ENCODE measurements at places on chromosomes 1 and 21. TPM values are rescaled to one million over a fixed set of nuclear protein-coding genes. Genes with fewer than 3 reads are reported as not detected.

The MYOM3 gene
- total RNA-seq: 4.1 TPM

The CHI3L2 gene
- total RNA-seq: 0.40 TPM

The TRAF5 gene
- total RNA-seq: 16.2 TPM

The NBPF4 gene
- 0.53 TPM for total RNA-seq

The SPRR5 gene
- not detected for total RNA-seq

The CYYR1 gene
- 3.0 TPM for total RNA-seq

The UQCRHL gene
- total RNA-seq: 2.2 TPM

The HPCAL4 gene
- total RNA-seq: not detected

The SPRR2G gene
- total RNA-seq: not detected

GRCh38 chr1:95793893-95794292, 559.9 kb downstream of the RWDD3 start:
- DNase-seq: no peak

GRCh38 chr1:20786253-20787028, 666 bp downstream of the HP1BP3 start:
- peak; percentile 94 for DNase-seq

GRCh38 chr21:16740511-16740910, 772.3 kb upstream of the CXADR start:
- DNase-seq: no peak

GRCh38 chr1:18951818-18952391, 4.6 kb downstream of the IFFO2 start:
- peak; percentile 56 for DNase-seq

- DNase-seq: peak; percentile 78
These were observed 2.3 kb upstream of the BSND start for GRCh38 chr1:54996359-54996868.

DNA sequence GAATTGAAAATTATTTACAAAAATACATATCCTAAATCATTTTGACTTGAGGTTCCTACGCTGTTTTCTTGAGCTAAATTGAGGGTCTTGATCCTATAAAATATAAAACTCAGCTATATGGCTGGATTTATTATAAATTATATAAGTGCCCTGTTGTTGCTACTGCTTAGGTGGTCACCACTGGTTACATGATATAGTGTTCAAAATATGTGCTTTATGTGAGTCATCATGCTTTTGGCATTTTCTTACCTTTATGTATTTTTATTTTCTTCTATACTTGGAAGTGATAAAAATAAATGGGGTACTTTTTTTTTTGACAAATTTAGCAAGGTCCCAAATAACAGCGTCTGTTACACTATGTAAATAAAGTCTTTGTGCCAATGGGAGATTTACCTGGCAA, 31.1 kb upstream of the PTPRC start:
- no peak for DNase-seq

GRCh38 chr1:151062741-151063371, 2.7 kb downstream of the MLLT11 start:
- no peak for DNase-seq

GRCh38 chr1:71657891-71658679, 577.2 kb upstream of the ZRANB2 start:
- no peak for DNase-seq

- no peak for DNase-seq
These were observed 16.2 kb downstream of the RHBDL2 start for GRCh38 chr1:38925391-38925790.

- peak; percentile 89 for DNase-seq
These were observed at the start of gene APP for GRCh38 chr21:26170471-26171257. TSS of gene APP (minus strand) at chr21:26170770. CDS start at chr21:26170620, 150 bp downstream.

DNA sequence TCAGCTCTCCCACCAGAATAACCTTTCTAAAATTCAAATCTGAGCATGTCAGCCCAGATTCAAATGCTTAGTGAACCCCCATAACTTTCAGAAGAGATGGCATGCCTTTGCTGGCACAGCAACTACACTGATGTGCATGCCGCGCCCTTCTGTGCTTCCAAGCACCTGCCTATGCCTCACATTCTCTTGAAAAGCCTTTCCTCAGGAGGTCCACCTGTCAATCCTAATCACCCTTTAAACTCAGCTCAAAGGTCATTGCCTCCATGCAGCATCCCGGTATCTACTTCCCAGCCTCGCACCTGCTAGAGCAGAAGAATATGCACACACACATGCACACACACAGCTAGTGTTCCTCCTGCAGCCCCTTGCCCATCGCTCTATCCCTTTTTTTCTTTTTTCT, 5.2 kb upstream of the S100A2 start:
- no peak for DNase-seq

DNA sequence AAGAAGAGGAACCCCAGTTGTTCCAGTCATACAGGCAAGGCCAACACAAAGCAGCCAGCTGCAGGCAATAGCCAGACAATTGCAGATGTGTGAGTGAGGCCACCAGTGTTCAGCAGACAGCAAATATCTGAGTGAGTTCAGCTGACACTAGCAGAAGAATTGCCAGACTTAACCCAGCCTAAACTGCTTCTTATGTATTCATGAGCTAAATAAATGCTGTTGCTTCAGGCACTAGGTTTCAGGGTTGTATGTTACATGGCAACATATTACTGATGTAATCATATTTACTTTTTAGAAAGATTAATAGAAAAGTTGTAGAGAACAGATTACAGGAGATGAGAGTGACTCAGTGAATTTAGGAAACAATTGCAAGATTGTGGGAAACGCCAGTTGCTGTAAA, 129.8 kb upstream of the CHODL start:
- DNase-seq: no peak

DNA sequence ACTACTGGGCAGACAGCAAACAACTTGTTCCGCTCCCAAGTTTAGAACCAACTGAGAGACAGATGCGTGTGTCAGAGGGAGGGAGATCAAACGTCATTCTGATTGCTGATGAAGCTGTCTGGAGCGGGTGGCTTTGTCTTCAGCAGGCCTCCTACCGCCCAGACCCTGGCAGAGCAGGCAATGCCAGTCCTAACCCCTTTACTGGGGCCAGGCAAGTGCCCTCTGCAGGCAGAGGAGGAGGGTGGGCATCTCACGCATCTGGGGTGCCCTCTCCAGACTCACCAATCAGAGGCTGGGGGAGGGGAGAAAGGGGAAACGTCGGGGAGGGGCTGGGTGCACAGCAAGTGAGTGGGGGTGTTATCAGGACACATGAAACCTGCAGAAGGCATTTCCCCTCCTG, 126.6 kb downstream of the ACTL8 start:
- DNase-seq: no peak

GRCh38 chr1:226364514-226364899, 43.4 kb downstream of the PARP1 start:
- no peak for DNase-seq

DNA sequence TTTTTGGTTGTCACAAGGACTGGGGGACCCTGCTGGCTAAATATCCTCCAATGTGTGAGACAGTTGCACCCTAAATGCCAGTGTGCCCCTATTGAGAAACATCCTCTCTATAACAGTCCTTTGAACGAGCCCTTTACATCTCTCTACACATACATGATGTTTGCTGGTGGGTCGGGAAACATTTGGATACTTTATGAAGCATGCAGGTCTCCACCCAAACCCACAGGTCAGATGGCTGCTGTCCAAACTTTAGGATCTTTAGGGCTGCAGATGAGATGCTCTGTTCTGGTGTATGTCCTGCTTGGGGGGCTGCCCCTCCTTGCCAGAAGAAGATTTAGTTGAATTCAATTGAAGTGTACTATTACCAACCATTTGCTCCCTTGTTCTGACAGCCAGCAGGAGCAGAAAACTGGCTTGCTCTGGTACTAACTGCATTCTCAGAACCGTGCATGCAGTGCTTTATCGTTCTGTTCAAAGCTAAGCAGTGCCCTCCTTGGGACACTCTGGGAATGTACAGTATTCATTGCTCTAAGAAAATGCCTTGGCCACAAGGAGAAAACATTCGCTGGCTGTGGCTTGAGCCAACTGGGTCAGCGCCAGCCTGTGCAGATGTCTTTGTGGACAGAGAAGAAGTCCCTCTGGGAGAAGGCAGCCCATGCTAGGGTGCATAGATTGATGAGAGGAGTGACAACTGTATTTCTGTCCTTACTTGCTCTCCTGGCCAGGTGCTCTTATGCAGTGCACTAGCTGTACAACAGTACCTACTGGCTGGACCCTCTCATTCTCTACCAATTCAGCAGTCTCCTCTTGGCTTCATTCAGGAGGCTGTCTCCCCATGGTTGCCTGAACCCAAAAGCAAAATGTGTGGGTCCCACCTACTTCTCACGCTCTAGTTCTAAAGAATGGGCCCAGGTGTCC, 61.4 kb upstream of the DIRAS3 start:
- DNase-seq: peak; percentile 54

- DNase-seq: no peak
These were observed 104.7 kb downstream of the SYT2 start for GRCh38 chr1:202605515-202605914.

DNA sequence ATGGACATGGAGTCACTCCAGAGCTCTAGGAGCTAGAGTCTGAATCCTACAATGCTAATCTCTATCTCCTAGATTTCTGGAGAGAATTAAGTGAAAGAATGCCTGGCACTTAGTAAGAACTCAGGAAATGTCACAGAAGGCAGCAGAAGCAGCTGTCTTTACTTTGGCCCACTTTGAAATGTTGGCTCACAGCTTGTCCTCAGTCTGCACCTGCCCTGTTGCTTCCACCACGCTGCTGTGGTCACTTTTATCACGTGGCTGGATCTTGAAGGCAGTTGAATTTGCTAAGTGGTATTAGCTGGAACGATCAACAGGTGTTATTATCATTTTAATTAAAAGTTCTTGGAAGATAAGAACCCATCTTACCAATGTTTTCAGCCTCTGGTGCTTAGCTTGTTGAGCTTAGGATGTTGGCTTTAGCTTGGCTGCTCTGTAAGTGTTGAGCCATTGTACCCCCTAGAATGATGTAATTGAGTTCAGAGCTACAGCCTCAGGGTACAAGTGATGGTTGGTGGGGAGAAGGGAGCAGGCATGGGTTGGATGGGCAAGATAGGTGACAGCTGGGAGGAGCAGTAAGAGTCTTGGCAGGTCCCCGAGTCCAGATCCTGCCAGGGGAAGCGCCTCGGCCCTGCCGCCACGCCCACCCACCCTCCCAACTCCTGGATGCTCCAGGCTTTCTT, 41.9 kb upstream of the EPS8L3 start:
- DNase-seq: no peak

DNA sequence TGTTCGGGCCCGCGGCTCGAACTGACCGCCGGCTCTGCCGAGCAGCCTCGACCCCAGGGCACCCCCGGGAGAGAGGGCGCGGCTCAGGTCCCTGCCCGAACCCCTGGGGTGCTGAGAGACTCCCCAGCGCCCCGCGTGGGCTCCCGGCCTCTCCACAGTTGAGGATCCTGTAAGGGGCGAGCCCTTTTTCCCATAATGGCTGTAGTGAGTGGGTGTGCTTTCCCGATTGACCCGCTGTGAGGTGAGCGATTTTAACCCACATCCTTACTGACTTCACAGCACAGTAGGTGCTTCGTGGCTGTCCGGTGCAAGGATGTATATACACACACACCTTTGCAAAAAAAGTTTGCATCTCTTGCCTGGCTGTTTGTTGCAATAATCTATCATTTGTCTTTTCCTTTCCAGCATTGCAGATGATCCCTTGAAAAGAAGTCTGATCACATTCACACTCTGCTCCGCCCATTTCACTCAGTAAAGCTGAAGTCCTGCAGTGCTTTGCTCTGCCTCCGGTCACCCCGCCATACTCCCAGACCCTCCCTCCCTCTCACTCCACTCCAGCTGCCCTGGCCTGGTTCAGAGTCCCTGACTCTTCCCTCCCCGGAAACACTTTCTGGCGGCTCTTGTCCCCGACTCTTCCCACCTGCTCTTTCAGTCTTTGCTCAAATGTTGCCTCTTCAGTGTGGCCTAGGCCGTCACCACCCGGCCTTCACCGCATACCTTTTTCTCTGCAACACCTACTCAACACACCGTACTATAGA, 955 bp upstream of the UBE2G2 start:
- no peak for DNase-seq

GRCh38 chr1:110094931-110095654, 17.1 kb upstream of the UBL4B start:
- DNase-seq: no peak

DNA sequence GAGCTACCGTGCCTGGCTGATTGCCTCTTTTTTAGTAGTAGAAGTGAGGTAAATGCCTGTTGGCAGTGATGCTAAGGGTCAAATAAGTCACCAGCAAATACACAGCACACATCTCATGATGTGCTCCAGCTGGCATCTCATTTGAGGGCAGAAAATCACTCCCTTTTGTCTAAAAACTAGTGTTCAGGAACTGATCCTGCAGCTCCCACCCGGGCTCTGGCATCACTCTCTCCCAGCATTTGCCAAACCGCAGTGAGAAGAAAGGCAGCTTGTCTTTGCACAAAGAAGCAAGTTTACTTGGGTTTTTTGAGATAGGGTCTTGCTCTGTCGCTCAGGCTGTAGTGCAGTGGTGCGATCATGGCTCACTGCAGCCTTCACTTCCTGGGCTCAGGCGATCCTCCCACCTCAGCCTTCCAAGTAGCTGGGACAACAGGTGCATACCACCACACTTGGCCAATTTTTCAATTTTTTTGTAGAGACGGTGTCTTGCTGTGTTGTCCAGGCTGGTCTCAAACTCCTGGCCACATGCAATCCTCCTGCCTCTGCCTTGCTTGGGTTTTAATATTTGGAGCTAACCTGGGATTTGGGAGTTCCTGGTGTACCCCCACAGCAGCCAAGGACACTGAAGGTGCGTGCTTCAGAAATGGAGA, 4.1 kb downstream of the RBP7 start:
- no peak for DNase-seq

DNA sequence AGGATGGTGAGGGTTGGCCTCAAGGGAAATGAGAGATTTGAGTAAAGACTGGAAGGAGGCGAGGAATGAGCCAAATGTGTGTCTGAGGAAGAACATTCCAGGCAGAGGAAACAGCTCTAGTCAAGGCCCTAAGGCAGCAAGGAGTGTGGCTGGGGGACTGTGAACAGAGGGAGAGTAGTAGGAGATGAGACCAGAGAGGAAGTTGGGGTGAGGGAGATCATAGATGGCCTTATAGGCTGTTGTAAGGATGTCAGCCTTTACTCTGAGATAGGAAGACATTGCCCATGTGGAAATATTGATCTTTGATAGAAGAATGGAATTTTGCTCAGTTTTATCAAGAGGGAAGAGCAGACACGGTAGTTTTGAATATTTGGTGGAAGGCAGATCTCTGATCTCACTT, 55.2 kb upstream of the ARTN start:
- DNase-seq: no peak

- DNase-seq: no peak
These were observed 9.1 kb downstream of the HIPK1 start for GRCh38 chr1:113938192-113938591.

DNA sequence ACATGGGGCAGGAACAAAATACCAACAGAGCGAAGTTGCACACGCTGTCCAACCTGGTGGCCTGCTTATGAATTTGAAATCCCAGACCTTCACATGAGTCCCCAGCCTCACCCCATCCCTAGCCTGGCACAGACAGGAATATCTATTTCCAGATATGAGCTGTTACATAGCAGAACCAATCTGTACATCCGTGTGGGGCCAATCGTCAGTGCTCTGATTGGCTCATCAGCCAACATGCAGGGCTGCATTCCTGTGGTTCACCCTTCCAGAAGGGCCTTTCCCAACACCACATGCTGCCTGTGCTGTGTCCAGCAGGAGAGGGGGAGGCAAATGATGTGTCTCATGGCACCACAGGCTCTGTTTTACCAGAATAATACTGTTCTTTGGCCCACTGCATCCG, 31.3 kb downstream of the CCN1 start:
- no peak for DNase-seq

- DNase-seq: peak; percentile 63
These were observed 61.9 kb downstream of the ACOT7 start for GRCh38 chr1:6331543-6332273.

GRCh38 chr1:55538428-55538827, 323.3 kb upstream of the USP24 start:
- DNase-seq: no peak
